ENCODE measurements at places on chromosomes 6 and 20. TPM values are rescaled to one million over a fixed set of nuclear protein-coding genes. Genes with fewer than 3 reads are reported as not detected.

The BPIFB1 gene
- total RNA-seq = not detected

The ZNF831 gene
- not detected for total RNA-seq

The INSM1 gene
- not detected for total RNA-seq

The PNLDC1 gene
- total RNA-seq = not detected

The TPX2 gene
- 0.80 TPM for total RNA-seq

The TRIM40 gene
- not detected for total RNA-seq

The NHLRC1 gene
- 1.1 TPM for total RNA-seq

The ANKRD66 gene
- not detected for total RNA-seq

The NFS1 gene
- total RNA-seq = 85.8 TPM

The ARFGEF3 gene
- total RNA-seq = 0.40 TPM

The DZANK1 gene
- 1.0 TPM for total RNA-seq

The PDE7B gene
- 2.5 TPM for total RNA-seq

The NRN1 gene
- 6.4 TPM for total RNA-seq

The AVP gene
- total RNA-seq = not detected

The STMND1 gene
- total RNA-seq = not detected

The CCN2 gene
- 33.6 TPM for total RNA-seq

The DEFB132 gene
- not detected for total RNA-seq

The RIMS1 gene
- total RNA-seq = not detected

The GJA10 gene
- total RNA-seq = not detected

The WFDC12 gene
- total RNA-seq = not detected

The TRIM31 gene
- not detected for total RNA-seq

The TAP1 gene
- total RNA-seq = 23.0 TPM

The VARS1 gene
- 70.2 TPM for total RNA-seq

The ERVFRD-1 gene
- total RNA-seq = not detected

The BPIFB2 gene
- total RNA-seq = not detected

The CBFA2T2 gene
- total RNA-seq = 6.9 TPM

The GRM1 gene
- 0.04 TPM for total RNA-seq

The SOX4 gene
- 0.80 TPM for total RNA-seq
